ENCODE measurements at places on chromosomes 12 and 14.
A peak's percentile ranks its signal among the peaks of the same experiment; 100 is the strongest.

DNA sequence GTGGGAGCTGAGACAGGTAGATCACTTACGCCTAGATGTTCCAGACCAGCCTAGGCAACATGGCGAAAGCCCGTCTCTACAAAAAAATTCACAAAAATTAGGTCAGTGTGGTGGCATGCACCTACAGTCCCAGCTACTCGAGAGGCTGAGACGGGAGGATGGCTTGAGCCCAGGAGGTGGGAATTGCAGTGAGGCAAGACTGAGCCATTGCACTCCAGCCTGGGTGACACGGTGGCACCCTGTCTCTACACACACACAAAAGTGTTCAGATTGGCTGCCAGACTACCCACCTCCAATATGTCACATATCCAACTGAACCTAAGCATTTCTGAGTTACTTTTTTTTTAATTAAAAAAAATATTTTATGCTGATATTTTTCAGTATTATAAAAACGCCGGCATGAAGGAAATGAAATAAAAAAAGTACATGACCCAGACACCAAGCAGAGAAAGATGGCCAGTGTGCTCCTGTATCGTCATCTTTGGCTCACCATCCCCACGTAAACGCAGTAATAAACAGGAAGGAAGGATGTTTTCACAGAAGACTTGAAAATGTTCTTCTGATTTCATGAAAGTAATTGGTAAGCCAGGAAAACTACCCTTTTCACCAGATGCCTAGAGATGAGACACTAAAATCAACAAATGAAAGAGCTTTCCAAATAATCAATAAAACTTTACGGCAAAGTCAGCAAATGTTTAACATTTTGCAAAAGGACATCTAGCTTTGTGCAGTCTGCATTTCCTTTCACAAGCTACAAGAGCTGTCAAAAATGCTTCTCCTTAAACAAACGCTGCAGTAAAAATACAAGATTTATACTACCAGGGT lies 26.4 kb downstream of the CDC42BPB start:
- DNase-seq, result no peak

GRCh38 chr14:83470466-83470865 lies 1936.8 kb upstream of the SEL1L start:
- DNase-seq, result no peak

DNA sequence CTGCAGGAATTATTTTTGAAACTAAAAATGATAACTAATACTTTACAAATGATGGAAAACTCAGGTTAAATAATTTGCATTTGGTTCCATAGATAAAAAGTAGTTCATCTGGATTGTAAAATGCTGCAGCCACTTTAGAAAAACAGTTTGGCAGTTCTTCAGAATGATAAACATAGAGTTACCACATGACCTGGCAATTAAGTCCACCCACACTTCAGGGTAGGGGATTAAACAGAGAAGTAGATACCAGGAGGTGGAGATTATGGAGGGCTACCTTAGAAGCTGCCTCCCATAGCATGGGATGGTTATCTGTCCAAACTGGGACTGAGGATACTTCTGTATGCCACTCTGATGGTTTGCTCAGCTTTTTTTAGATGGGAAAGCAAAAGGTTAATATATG lies 22.2 kb downstream of the ARF6 start:
- no peak for DNase-seq

- peak; percentile 85 for DNase-seq
Observed at GRCh38 chr12:124927201-124928094, 13.0 kb upstream of the UBC start.

GRCh38 chr12:102120886-102121285 lies 903 bp downstream of the PARPBP start:
- DNase-seq, result no peak

- DNase-seq, result no peak
Observed at GRCh38 chr12:79186506-79186905, 321.9 kb downstream of the SYT1 start.

DNA sequence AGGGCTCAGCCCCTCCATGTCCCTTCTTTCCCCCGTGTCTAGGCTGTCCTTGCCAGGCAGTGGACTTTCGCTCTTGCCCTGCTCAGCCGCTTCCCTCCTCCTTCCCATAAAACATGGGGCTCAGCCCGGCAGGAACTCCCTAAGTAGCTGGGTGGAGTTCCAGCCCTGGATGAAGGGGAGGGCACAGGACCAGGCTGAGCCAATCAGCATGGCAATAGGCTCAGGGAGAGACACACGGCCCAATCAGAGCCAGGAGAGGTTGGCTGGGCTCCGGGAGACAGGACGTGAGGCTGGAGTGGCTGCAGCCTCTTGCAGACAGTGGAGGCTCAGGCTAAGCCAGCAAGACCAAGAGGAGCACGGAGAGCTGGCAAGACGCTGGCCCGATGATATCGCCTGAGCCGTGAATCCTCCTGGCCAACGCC lies 54.3 kb downstream of the GALNT9 start:
- no peak for DNase-seq

- no peak for DNase-seq
Observed at GRCh38 chr12:103399986-103400385, 95.8 kb downstream of the C12orf42 start.

GRCh38 chr14:102374264-102374663 lies 11.5 kb downstream of the TECPR2 start:
- DNase-seq, result no peak

DNA sequence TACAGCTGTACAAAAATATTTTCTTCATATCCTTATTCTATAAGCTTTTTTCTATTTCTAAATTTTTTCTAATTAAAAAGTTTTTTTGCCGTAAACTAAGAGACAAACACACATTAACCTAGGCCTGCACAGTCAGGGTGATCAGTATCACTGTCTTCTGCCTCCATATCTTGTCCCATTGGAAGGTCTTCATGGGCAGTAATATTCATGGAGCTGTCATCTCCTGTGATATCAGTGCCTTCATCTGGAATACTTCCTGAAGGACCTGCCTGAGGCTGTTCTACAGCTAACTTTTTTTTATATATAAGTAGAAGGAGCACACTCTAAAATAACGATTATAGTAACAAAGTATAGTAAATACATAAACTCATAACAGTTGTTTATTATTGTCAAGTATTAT lies 17.8 kb downstream of the USP15 start:
- no peak for DNase-seq

DNA sequence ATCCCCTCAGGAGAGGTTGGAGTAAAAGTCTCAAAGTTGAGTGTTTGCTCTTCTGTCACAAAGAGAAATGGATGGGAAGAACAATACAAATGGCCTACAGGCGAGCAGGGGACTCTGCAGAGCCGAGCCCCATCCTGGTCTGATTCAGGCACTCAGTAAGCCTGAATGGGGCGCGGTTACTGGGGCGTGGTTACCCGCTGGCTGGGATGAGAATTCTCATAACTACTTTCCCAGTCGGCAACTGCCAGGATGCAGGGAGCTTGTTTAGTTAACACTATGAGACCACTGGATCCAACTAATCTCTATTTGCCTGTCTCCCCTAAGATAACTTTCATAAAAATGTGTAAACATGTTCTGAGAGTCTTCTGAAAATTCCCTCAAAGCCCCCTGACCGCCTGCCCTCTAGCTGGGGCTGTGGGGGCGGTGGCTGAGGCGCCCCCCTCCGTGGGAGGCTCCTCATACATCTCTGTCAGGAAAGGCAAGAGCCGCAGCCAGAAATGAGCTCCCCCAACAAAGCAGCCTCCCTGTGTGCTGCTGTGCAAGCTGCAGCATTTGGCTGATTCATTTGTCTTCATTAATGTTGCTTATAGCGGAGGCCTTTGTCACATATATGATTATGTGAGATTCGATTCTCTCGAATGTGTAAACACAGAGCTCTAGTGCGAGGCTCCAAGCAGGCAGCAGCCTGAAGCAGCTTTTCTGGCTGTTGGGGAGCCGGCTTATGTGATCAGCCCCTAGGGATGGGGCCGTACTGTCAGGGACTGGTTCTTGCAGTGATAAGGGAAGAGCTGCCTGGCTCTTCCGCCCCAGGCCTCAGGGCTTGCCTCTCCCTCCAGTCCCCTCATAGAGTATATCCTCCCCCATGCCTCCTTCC lies 126.1 kb upstream of the ARHGAP5 start:
- DNase-seq, result no peak

- no peak for DNase-seq
Observed at GRCh38 chr14:87088588-87088987, 904.4 kb downstream of the GALC start.

GRCh38 chr12:123108682-123109066 lies 42.2 kb downstream of the PITPNM2 start:
- no peak for DNase-seq

- DNase-seq, result no peak
Observed at GRCh38 chr12:71129364-71129763, 28.4 kb downstream of the TSPAN8 start.

DNA sequence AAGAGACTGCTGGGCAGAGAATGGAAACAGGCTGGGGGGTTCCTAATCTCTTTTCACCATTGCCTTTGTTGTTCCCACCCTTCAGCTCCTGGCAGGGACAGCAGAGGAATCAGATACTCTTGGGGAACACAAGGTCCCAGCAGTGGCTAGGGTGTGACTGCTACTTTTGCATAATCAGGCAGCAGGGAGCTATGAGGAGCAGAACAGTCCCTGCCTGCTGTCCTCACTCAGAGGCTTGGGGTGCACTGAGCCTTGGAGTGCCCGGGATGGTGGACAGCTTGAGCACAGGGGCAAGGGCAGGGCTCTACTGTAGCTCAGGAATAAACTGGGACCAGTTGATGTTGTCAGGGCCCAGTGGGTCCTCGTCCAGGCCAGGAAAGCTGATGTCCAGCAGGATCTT lies 1.5 kb upstream of the TEX52 start:
- no peak for DNase-seq

DNA sequence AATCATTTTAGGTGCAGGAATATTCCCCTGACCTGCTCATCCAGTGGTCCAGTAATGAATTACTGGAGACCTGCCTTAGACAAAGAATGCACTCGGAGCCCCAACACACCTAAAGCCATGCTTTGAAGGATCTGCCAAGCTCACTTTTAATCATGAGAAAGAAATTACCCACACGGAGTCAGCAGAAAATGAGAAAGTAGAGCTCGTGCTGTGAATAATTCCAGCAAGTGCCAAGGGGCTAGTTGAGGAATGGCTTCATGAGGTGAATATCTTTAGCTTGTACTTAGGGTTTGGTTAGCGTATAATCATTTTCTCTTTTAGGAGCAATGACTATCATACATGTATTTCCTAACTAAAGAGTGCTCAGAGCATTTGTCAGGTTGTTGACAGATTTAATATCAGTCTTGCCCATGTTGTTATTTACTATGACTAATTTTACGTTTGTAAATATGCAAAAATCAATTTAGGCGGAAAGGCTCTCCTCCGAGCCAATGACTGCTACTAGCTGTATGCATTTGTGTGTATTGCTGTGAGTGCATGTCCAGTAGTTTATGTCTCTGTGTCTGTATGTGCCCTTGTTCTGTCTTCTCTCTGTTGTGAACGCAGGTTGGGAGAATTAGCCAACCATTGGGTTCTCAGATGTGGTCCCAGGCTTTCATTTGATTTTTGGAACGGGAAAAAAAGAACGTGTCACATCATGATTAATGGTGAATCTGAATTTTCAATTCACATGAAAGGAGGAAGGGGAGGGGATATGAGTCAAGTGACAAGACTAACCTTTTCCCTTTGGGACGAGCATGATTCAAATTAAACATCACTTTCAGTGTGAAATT lies 98.4 kb downstream of the RMST start:
- DNase-seq, result no peak

DNA sequence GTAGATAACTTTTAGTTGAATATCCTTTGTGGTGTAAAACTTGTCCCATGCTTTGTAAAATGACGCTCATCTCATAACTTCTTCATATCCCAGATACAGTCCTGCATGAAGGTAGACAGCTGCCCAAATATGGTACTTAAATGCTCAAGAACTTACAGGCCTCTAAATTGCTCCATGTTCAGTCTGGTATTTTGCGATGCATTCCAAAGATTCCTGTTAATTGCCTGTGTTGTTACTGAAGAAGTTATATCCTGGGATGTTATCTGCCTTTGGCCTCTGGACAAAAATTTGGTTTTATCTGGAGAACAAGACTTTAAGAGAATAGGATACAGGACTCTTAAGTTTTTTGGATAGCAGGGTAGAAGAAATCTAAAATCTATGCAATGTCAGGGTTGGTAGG lies 473.0 kb downstream of the PCNX1 start:
- no peak for DNase-seq

- DNase-seq, result no peak
Observed at GRCh38 chr14:93683226-93683625, 105.1 kb downstream of the PRIMA1 start.

- no peak for DNase-seq
Observed at GRCh38 chr12:25135531-25136154, 59.3 kb downstream of the DNAI7 start.

- DNase-seq, result peak; percentile 25
Observed at GRCh38 chr14:68506645-68507419, 286.0 kb downstream of the ZFP36L1 start.

- DNase-seq, result no peak
Observed at GRCh38 chr12:52032446-52032803, 18.8 kb upstream of the NR4A1 start.

DNA sequence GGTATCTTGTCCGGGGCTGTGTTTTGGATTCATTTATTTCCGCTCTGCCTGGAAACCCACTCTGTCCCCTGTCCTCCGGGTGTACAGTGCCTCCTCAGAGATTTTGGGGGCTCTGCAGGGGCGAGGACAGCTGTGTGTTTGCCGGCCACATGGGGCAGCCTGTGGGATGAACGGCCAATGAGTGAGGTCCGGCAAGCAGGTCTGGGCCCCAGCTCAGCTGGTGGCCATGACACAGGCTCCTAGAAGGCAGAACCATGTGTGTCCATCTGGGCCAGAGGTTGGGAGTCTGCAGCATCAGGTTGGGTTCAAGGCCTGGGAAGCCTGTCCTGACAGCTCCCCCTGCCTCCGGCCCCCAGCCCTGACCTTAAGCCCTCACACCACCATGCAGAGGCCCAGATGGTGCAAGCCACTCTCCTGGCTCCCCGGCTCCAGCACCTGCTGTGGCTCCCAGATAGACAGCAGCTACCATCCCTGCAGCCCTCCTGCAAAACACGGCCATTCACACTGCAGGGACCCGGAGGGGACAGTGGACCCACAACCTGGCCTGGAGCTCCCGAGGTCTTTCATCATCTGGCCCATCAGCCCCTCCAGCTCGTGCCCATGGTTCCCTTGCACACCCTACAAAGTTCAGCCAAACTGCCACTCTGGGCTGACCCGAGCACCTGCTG lies 220.1 kb upstream of the C14orf180 start:
- no peak for DNase-seq

- DNase-seq, result no peak
Observed at GRCh38 chr14:34252227-34252626, 209.8 kb downstream of the SPTSSA start.
